Activated CD4-positive, alpha-beta memory T cell treated with anti-CD3 and anti-CD28 coated beads, Interleukin-2, amount 10 ng/mL, durations not matched to agents 7 days and 5 days (primary cell): ENCODE measurements at places on chromosomes 12 and 14. TPM values are rescaled to one million over a fixed set of nuclear protein-coding genes. Genes with fewer than 3 reads are reported as not detected.

DNA sequence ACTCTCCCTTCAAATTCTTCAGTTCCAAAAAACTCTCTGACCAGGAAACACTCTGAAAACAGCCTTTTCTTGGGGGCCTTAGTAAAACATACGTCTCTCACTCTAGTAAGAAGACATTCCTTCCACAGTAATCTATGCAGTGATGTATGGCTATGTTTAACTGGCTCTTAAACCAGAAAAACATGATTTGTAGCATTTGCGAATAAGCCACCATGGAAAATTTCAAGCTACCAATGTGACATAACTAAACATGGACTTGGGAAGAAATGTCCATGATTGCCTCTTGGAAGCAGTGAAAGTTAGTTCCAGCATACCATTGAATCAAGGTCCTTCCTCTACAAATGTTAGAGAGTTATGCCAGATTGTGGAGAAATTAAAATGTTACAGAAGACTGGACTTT, 121.5 kb upstream of the ATF7IP start:
- H3K27ac ChIP-seq, result no peak overlapping the region
- no peak overlapping the region for H3K4me3 ChIP-seq

DNA sequence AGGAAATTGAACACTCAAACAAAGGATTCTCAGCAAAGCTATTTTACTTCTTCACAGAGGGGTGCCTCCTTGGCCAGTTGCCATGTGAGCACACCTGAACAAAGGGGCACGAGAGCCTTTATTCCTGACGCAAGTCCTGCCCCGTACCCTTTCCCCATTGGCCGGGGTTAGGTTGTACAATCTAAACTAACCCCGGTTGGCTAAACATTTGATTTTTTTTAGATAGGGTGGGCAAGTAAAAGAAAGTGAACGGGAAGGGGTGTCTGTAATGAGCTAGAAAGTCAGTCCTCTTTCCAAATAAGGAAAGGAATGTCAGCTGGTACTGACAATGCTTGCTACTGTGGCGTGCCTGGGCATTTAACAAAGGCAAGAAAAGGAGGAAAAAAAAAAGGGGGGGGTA, 135.5 kb upstream of the CDKN3 start:
- H3K27ac ChIP-seq, result no peak overlapping the region
- peaks cover 11% of the 10 kb centered on the region for H3K27me3 ChIP-seq
- DNase-seq, result no peak
- no peak overlapping the region for H3K4me3 ChIP-seq

AKAP6 gene
- 1.1 TPM for total RNA-seq

NDUFA9 gene
- total RNA-seq, result 95.1 TPM

TMEM52B gene
- not detected for total RNA-seq

- peak; percentile 67 for DNase-seq
- no peaks in the 10 kb centered on the region for H3K27me3 ChIP-seq
- H3K27ac ChIP-seq, result no peak overlapping the region
- peaks cover 8% of the 10 kb centered on the region for H3K4me1 ChIP-seq
- H3K36me3 ChIP-seq, result peaks cover 30% of the 10 kb centered on the region
These were observed 6.9 kb downstream of the PABPN1 start for GRCh38 chr14:23327947-23328744.

TMEM179 gene
- total RNA-seq, result not detected

GRCh38 chr12:118645219-118645618, 268.9 kb downstream of the SUDS3 start:
- no peaks in the 10 kb centered on the region for H3K36me3 ChIP-seq
- no peak overlapping the region for H3K27ac ChIP-seq
- no peaks in the 10 kb centered on the region for H3K27me3 ChIP-seq
- no peak for DNase-seq
- no peaks in the 10 kb centered on the region for H3K4me1 ChIP-seq

CATSPERB gene
- total RNA-seq, result 2.5 TPM

LGR5 gene
- not detected for total RNA-seq

GRCh38 chr14:98093111-98093510, 1178.9 kb downstream of the BCL11B start:
- peaks cover 4% of the 10 kb centered on the region for H3K27me3 ChIP-seq
- H3K27ac ChIP-seq, result no peak overlapping the region
- no peaks in the 10 kb centered on the region for H3K36me3 ChIP-seq
- H3K4me3 ChIP-seq, result no peak overlapping the region

GRCh38 chr12:63351370-63351769, 200.4 kb upstream of the AVPR1A start:
- no peak for DNase-seq
- no peak overlapping the region for H3K4me3 ChIP-seq
- no peaks in the 10 kb centered on the region for H3K36me3 ChIP-seq
- no peaks in the 10 kb centered on the region for H3K27me3 ChIP-seq
- H3K27ac ChIP-seq, result no peak overlapping the region

GRCh38 chr12:57175428-57176138, 28.2 kb upstream of the LRP1-AS start:
- no peak overlapping the region for H3K4me3 ChIP-seq
- H3K27me3 ChIP-seq, result no peaks in the 10 kb centered on the region
- H3K36me3 ChIP-seq, result no peaks in the 10 kb centered on the region
- DNase-seq, result peak; percentile 48
- H3K4me1 ChIP-seq, result no peaks in the 10 kb centered on the region

- H3K27ac ChIP-seq, result no peak overlapping the region
- peaks cover 2% of the 10 kb centered on the region for H3K27me3 ChIP-seq
- no peak for DNase-seq
- H3K36me3 ChIP-seq, result no peaks in the 10 kb centered on the region
These were observed 19.3 kb upstream of the TMEM233 start for GRCh38 chr12:119574255-119574654.

- H3K4me1 ChIP-seq, result peaks cover 8% of the 10 kb centered on the region
- no peak for DNase-seq
- H3K4me3 ChIP-seq, result no peak overlapping the region
- peaks cover 6% of the 10 kb centered on the region for H3K27me3 ChIP-seq
- no peaks in the 10 kb centered on the region for H3K36me3 ChIP-seq
These were observed 59.8 kb upstream of the STON2 start for GRCh38 chr14:81459912-81460311.

- no peaks in the 10 kb centered on the region for H3K4me1 ChIP-seq
- no peak overlapping the region for H3K27ac ChIP-seq
- peaks cover 4% of the 10 kb centered on the region for H3K27me3 ChIP-seq
- H3K4me3 ChIP-seq, result no peak overlapping the region
These were observed 36.7 kb upstream of the GPATCH2L start for GRCh38 chr14:76115010-76115422.

DNA sequence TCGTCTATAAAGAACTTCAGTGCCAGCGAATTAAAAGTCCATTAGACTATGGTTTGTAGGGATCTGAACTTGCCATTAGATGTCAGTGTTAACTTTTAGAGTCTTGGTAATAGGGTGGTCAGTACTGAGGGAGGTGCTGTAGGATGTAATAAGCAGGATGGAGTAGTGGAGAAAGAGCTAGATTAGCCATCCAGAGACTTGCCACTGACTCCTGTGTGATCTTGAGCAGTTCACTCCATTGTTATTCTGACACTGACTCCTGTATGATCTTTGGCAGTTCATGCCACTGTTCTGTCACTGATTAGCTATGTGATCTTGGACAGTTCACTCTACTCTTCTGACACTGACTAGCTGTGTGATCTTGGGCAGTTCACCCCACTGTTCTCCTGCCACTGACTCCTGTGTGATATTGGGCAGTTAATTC, 133.6 kb downstream of the TTLL5 start:
- no peak overlapping the region for H3K4me3 ChIP-seq
- no peak for DNase-seq
- H3K27me3 ChIP-seq, result no peaks in the 10 kb centered on the region
- H3K36me3 ChIP-seq, result peaks cover 37% of the 10 kb centered on the region
- no peak overlapping the region for H3K27ac ChIP-seq
- no peaks in the 10 kb centered on the region for H3K4me1 ChIP-seq
